Colonic mucosa (tissue), 4 donors: ENCODE measurements at places on chromosomes 12 and 14. TPM values are rescaled to one million over a fixed set of nuclear protein-coding genes. Genes with fewer than 3 reads are reported as not detected.

DNA sequence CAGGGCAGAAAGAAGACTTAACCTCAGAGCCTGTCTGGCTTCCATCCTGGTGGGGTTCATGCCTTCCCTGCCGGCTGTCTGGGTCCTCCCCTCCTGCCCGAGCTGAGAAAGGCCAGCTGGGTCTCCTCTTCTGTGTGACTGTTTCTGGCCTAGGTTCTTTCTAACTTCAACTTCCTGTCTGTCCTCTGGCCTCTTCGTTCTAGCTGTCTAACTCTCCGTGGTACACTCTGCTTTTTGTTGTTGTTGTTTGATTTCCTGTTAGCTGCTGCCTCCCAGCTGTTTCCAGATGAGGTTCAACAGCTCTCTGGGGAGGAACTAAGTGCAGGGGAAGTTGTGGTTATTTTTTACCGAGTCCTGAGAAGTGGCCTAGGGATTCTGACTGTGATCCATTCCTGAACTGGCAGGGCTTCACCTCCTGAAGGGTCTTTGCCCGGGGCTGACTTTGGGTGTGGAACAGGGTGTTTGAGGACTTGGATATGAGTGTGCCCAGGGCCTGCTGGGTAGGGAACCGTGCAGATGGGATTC lies 3.2 kb downstream of the MLXIP start:
- H3K4me1 ChIP-seq: peaks cover 15% of the 10 kb centered on the region
- H3K36me3 ChIP-seq: no peaks in the 10 kb centered on the region
- no peaks in the 10 kb centered on the region for H3K27me3 ChIP-seq
- peak overlapping the region; percentile 81 for H3K4me3 ChIP-seq
- peak overlapping the region; percentile 80 for H3K27ac ChIP-seq
- peak; percentile 71 for DNase-seq

DNA sequence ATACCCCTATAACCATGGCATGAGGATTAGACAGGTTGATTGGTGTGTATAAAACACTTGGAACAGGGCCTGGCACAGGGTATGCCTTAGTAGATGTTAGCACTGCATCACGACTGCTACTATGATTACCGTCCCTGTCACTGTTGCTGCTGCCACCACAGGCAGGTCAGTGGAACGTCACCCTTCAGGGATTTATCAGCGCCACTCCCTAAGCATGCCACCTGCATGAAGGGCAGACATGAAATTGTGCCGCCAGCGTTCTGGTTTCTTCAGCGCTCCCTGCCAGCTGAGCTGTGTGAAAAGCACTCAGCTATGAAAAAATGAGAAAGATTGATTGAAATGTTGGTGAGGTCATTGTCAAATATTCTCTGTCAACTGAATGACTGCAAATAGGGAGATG lies 477.0 kb downstream of the DPF3 start:
- H3K27me3 ChIP-seq: no peaks in the 10 kb centered on the region
- no peak overlapping the region for H3K4me3 ChIP-seq
- no peak overlapping the region for H3K27ac ChIP-seq
- H3K36me3 ChIP-seq: no peaks in the 10 kb centered on the region

GRCh38 chr12:92223481-92223880 lies 77.8 kb upstream of the BTG1 start:
- no peaks in the 10 kb centered on the region for H3K27me3 ChIP-seq
- DNase-seq: no peak
- H3K4me1 ChIP-seq: no peaks in the 10 kb centered on the region
- no peaks in the 10 kb centered on the region for H3K36me3 ChIP-seq
- no peak overlapping the region for H3K4me3 ChIP-seq
- H3K27ac ChIP-seq: no peak overlapping the region

- no peaks in the 10 kb centered on the region for H3K4me1 ChIP-seq
- no peaks in the 10 kb centered on the region for H3K36me3 ChIP-seq
- no peak overlapping the region for H3K4me3 ChIP-seq
- H3K27ac ChIP-seq: no peak overlapping the region
These were observed 126.8 kb upstream of the NCOR2 start for GRCh38 chr12:124694250-124694649.

DNA sequence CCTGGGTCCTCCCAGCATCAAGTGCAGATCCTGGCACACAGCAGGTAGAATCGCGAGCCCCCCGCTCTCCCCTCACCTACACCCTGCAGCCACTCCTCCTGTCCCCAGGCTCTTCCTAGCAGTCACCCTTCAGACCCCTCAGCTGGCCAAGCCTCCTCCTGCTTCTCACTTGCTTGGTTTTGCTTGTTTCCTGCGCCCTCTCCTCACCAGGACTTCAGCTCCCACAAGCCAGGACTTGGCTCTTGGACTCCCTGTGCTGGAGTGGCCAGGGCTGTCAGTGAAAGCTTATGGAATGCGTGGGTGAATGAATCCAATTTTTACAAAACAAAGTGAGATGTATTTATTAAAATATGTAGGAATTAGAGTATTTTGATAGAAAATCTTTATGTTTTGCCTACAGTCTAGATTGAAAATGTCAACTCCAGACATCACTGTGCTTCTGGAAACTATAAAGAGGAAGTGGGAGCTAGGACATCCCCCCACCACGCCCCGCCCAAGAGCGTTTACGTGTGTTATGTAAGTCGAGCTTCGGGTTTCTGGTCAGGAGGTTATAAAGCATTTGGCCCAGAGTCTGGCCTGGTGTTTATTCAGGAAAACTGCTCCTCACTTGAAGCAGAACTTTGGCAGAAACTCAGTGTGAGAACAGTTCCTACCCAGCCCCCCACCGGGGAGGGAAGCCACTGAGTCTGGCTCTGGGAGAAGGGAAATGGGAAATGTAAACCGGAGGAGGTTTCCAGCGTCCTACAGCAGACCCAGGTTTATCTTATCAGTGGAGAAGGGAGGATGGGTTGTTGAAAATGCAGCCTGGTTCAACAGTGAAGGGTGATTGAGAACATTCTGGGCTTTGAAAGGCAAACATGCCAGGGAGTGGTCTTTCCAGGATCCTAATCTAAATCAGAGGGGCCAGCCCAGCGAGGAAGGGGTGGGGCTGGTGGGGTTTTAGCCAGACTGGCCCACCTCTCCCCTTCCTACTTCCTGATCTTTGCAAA lies 8.8 kb downstream of the ALDH2 start:
- H3K36me3 ChIP-seq: no peaks in the 10 kb centered on the region
- no peaks in the 10 kb centered on the region for H3K27me3 ChIP-seq
- DNase-seq: peak; percentile 93
- H3K4me1 ChIP-seq: peaks cover 45% of the 10 kb centered on the region
- H3K4me3 ChIP-seq: no peak overlapping the region
- H3K27ac ChIP-seq: peak overlapping the region; percentile 89

- no peak for DNase-seq
- no peaks in the 10 kb centered on the region for H3K4me1 ChIP-seq
- H3K4me3 ChIP-seq: no peak overlapping the region
- H3K36me3 ChIP-seq: no peaks in the 10 kb centered on the region
- H3K27ac ChIP-seq: no peak overlapping the region
These were observed 269.9 kb upstream of the SFSWAP start for GRCh38 chr12:131441060-131441396.

P3H3 gene
- 4.4 TPM for total RNA-seq

CISTR gene
- not detected for total RNA-seq

- H3K36me3 ChIP-seq: no peaks in the 10 kb centered on the region
- H3K4me1 ChIP-seq: no peaks in the 10 kb centered on the region
- H3K4me3 ChIP-seq: no peak overlapping the region
- no peak overlapping the region for H3K27ac ChIP-seq
- H3K27me3 ChIP-seq: no peaks in the 10 kb centered on the region
These were observed 15.5 kb upstream of the ETV6 start for GRCh38 chr12:11633968-11634367.

GRCh38 chr14:99120526-99121318 lies 151.3 kb downstream of the BCL11B start:
- DNase-seq: peak; percentile 6
- no peaks in the 10 kb centered on the region for H3K36me3 ChIP-seq
- no peak overlapping the region for H3K27ac ChIP-seq
- no peaks in the 10 kb centered on the region for H3K4me1 ChIP-seq
- H3K4me3 ChIP-seq: no peak overlapping the region

GRCh38 chr12:101021911-101022388 lies 188.1 kb downstream of the SLC5A8 start:
- no peaks in the 10 kb centered on the region for H3K4me1 ChIP-seq
- no peaks in the 10 kb centered on the region for H3K36me3 ChIP-seq
- no peak overlapping the region for H3K27ac ChIP-seq
- DNase-seq: no peak
- H3K27me3 ChIP-seq: no peaks in the 10 kb centered on the region
- no peak overlapping the region for H3K4me3 ChIP-seq

DNA sequence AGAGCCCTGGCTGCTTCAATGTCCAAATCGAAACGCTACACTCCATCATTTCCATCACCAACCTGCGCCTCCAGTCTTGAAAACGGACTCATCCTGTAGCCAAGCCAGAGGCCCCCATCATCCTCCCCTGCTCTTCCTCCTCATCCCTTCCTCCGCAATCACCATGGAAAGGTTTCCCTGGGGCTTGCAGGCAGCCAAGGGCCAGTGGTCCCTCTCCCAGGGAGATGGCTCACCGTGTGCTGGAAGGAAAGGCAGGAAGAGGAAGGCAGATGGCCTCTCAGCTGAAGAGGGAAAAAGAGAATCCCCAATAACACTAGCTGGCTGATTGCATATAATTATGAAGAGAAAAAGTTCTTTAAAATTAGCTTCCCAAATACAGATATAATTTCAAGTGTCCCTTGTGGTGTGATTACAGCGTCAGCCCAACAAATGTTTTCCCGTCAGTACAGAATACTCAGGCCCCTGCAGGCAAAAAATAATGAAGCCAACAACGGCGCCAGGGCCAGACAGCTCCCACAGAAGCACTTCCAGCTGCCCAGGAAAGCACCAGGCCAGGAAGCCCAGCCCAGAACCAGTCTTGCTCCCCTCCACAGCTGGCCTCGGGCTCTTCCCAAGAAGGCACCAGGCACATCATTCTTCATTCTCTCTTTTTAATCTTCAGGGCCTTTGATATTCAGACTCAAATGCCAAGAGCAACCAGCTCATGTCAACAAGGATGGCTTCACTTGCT lies 24.7 kb downstream of the ITPK1 start:
- DNase-seq: no peak
- no peak overlapping the region for H3K4me3 ChIP-seq
- H3K36me3 ChIP-seq: no peaks in the 10 kb centered on the region
- H3K27ac ChIP-seq: no peak overlapping the region
- no peaks in the 10 kb centered on the region for H3K27me3 ChIP-seq

GRCh38 chr14:81464253-81465002 lies 64.3 kb upstream of the STON2 start:
- H3K27ac ChIP-seq: peak overlapping the region; percentile 8
- peak; percentile 75 for DNase-seq
- no peaks in the 10 kb centered on the region for H3K4me1 ChIP-seq
- H3K27me3 ChIP-seq: no peaks in the 10 kb centered on the region
- peak overlapping the region; percentile 15 for H3K4me3 ChIP-seq
- no peaks in the 10 kb centered on the region for H3K36me3 ChIP-seq

FOXA1 gene
- total RNA-seq: 87.7 TPM

DNA sequence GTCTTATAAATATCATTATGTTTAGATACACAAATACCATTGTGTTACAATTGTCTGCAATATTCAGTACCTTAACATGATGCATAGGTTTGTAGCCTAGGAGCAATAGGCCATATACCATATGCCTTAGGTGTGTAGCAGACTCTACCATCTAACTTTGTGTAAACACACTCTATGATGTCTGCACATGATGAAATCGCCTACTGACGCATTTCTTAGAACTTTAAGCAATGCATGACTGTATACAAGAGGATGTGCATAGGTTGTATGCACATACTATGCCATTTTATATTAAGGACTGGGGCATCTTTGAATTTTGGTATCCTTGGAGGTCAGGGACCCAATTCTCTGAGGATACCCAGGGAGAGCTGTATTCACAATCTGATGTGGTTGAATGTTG lies 10.1 kb upstream of the BTG1 start:
- H3K4me1 ChIP-seq: peaks cover under 1% of the 10 kb centered on the region
- H3K4me3 ChIP-seq: no peak overlapping the region
- H3K36me3 ChIP-seq: no peaks in the 10 kb centered on the region
- DNase-seq: no peak
- H3K27me3 ChIP-seq: no peaks in the 10 kb centered on the region

IL26 gene
- total RNA-seq: not detected

NTN4 gene
- 12.4 TPM for total RNA-seq

DNA sequence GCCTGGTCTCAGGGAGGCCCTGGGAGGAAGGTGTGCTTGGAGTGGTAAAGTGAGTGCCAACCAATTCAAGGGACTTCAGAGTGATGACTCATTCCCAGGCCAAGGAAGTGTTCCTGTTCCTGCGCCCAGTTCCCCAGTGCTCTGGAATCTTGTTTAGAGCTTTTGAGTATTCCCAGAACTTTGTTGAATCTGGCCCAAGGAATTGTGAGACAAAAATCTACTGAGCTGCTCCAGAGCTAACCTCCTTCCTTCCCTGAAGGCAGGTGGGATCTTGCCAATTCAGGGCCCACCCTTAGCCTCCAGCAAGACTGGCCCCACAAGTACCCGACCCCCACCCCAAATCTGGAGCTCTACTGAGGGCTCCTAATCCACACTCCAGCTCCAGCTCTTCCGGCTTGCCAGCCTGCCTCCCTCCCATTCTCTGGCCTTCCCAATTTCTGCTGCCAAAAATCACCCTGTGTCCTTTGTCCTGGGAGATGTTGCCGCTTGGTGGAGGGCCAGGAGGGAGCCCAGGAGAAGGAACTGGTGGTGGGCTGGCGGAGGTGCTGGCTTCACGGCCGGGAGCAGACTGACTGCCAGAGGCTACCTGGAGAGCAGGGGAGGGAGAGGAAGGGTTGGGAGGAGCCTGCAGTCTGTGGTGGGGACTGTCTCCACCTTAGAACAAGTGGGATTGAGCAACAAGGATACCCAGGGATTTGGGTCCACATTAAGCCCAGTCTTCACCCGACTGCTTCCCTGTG lies 2.0 kb upstream of the ATN1 start:
- peak; percentile 81 for DNase-seq
- no peaks in the 10 kb centered on the region for H3K36me3 ChIP-seq
- no peak overlapping the region for H3K4me3 ChIP-seq
- H3K27ac ChIP-seq: peak overlapping the region; percentile 90

IGF1 gene
- total RNA-seq: 3.2 TPM

DNA sequence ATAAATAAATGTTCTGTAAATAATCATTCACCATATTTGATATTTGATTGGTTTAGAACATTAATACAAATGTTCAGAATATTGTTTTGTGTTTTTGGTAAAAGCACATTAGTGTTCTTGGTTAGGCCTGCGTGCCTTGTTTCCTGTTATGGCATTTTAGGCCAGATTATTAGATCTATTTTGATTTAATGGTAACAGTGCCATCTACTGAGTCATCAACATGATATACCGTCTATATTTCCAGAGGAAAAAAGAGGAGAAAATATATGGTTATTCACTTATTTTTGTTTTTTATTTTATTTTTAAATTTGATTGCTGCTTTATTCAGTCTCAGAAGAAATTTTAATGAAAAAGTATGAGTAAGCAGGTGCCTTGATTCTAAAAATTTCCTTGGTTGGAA lies 60.3 kb downstream of the GPHN start:
- no peak overlapping the region for H3K4me3 ChIP-seq
- no peak overlapping the region for H3K27ac ChIP-seq
- DNase-seq: no peak

PAH gene
- 1.3 TPM for total RNA-seq

KRT86 gene
- not detected for total RNA-seq

DHH gene
- total RNA-seq: 0.52 TPM

GATC gene
- 34.1 TPM for total RNA-seq
